Naive thymus-derived CD8-positive, alpha-beta T cell (primary cell): ENCODE measurements at places on chromosomes 12 and 14.

DNA sequence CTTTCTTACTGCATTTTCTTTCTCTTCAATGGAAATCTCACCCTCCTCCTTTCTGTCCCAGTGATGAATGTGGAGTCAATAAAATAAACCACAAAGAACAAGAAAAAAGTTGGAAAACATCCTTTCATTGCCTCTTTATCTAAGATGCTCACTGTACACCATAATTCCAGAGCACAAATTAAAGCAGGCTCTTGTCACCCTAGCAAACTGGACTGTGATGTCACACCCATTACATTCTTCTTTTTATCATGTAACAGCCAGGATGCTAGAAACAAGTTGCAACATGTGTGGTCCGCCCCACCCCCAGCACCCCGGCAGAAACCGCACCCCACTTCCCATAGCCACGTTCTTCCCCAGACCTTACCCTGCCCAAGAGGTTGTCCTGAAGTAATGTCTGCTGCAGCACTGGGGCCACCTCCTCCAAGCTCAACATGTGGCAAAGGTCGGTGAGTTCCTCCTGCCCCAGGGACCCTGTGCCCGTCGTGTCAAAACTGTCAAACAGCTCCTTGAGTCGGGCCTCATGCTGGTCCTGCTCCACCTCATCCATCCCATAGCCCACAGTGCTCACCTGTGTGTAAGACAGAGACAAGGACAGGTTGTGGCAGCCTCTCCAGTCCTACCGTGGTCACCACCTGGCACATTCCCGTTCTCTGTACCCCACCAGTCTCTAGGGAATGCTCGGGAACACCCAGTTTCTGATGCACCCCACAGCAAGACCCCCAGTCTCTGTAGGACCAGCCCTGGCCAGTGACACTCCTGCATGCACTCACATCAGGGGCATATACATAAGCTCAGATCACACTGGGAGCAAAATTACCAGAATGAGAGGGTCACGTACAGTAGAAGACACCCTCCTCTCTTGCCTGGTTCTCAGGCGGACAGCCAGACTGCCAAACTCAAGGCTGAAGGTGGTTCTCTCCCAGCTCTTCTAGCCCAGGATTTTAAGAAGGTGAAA is 9.2 kb downstream of the NIN start:
- peak; percentile 54 for DNase-seq

DNA sequence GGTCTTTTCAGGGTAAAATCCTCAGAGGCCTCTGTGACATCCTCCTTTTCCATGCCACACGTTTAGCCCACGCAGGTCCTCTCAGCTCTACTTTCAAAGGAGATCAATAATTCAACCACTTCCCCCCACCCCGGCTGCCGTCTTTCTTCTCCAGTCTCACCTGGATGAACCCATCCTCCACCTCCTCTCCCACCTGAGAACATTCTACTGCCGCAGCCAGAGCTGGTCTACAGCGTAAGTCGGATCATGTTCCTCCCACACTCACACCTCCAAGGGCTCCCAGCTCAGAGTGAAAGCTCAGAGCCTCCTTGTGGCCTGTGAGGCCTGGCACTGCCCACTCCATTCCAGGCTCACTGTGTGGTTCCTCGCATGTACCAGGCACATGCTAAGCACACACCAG is 246.6 kb downstream of the CHST11 start:
- DNase-seq: no peak

DNA sequence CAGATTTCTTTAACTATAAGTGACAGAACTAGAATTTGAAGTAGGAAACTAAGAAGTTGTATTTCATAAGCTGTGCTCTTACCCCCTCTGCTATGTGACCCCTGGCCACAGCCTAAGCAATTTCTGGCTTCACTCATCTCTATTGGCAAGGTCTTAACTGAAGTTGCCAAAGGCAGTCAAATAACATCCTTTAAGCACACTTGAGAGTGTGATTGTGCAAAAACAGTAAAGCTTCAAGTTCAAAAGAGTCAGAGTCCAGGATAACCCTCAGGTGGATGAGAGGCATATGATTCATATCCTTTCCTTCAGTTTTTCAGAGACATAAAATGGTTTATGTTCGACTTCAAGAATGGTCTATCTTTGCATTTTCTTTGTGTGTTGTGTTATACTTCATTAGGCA is 45.2 kb downstream of the GRIP1 start:
- DNase-seq: no peak

DNA sequence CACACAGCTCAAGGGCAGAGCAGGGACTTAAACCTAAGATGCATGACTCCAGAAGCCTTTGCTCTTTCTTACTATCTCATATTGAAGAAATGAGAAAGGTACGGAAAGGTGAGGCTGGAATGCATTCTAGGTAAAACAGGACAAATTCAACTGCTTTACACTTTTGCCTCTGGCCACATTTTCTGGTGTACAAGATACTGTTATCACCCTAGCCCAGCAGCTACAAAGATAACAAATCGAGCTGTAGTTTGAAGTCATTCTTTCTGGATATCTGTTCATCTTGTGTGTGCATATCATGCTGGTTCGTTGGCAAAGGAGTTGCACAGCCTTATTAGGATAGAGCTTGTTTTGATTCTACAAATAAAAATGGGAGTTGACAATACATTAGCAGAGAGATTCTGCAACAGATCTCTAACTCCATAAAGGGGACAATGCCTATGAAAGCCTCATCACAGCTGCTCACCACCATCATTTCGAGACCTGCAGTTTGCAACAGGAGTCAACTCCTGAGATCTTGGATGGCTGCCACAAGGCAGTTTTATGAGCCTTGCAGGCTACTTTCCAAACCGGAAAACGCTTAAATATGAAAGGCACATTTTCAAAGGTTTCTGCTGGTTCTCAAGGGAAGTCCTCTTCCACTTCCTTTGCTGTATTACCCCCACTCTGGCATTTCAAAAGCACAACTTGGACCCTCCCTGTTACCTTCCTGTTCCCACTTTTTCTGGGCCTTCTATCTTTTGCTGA is 64.9 kb downstream of the STXBP6 start:
- DNase-seq: no peak

DNA sequence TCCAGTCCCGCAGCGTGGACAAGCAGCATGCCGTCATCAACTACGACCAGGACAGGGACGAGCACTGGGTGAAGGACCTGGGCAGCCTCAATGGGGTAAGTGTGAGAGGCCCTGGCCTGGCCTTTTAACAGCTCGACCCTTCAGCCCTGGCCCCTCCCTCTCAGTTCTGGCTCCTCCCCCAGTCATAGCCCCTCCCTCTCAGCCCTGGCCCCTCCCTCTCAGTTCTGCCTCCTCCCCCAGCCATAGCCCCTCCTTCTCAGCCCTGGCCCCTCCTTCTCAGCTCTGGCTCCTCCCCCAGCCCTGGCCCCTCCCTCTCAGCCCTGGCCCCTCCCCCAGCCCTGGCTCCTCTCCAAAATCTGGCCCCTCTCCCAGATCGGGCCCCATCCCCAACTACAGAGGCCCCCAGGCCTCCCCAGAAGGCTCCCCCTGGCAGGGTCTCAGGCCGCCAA is 11.2 kb downstream of the CEP170B start:
- DNase-seq: peak; percentile 12

DNA sequence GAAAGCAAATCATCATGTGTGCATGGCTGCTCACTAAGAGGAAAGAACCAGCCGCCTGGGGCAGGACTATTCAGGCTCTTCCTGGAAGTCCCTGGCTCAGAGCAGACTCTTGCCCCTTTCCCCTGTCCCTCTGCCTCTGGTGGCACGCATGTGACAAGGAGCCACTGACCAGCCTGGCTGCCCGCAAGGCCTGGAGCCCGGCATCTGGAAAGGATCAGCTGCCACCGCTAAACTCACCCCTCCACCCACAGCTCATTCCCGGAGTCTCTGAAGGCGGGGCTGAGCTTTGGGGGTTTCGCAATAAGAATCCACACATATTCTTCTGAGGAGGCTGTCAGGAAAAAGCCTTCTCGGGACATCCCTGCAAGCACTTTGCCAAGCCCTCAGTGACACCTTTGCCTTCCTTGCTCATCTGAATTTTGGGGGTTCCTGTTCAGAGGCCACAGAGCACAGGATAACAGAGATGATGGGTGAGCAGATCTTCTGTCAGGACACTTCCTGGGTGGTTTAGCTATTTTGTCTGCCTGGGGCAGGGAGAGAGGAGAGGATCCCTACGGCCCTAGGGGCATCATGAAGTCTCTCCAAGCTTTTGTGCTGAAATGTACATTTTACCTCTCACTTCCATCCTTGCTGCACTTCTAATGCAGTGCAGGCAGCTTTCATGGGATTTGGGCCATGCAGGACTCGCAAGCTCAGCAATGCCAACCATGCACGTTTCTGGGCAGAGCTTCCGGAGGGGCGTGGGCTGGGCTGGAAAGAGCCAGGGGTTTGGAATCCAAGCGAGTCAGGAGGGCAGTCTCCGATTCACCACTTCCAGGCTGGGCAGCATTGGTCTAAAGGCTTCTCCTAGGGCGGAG is 124.8 kb upstream of the MAP1LC3B2 start:
- no peak for DNase-seq

DNA sequence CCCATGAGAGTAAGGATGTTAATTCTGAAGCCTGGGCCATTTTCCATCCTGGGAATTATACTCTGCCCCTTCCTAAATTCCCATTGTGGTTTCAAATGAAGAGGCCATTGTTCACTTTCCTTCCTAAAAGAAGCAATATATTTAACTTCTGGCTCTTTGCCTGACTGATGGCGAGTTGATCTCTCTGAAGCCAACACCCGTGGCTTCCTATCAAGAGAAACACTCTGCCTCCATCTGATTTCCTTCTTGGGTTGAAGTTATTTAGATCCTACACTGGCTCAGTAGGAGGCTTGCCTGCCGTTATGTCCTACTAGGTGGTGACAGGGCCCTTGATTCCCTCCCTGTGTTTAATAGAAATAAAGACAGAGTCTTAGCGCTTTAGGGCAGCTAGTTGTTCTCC is 97.4 kb downstream of the PRKCH start:
- DNase-seq: no peak

DNA sequence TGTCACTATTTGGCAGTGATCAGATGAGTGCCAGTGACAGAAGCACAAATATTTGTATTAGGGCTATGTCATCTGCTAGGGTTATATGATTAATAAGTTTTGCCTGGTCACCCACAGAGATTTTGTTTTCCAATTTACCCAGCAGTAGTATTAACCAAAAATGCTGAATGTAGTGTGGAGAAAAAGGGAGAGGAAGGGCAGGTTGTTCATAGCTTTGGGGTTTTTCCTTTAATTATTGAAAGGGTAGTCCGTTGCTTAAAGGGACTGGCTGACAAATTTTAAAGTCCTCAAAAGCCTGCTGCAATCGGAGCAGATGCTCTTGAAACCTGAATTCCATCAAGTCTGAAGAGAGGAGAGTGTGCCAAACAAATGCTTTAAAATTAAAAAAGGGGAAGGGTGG is 237.9 kb upstream of the CCDC196 start:
- DNase-seq: no peak

- no peak for DNase-seq
These were observed 45.4 kb upstream of the USP15 start for GRCh38 chr12:62214846-62215245.

DNA sequence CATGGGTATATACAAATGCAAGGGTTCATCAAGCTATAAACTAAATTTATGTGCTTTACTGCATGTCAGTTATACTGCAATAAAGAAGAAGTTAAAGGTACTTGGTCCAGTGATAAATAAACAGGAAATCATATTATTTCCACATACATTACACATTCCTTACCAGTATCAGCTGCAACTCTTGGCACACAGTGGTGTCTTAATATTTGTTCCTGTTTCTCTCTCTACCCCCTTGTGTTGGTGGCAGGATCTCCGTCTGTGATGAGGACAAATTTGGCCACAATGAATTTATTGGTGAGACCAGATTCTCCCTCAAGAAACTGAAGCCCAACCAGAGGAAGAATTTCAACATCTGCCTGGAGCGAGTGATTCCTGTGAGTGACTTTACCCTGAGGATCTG is 19.2 kb upstream of the OAS1 start:
- DNase-seq: no peak

- DNase-seq: no peak
These were observed 451.9 kb upstream of the FBXO33 start for GRCh38 chr14:39884091-39884490.
